Fibroblast of mammary gland (primary cell): ENCODE measurements at places on chromosomes 1 and 21.
A peak's percentile ranks its signal among the peaks of the same experiment; 100 is the strongest.

GRCh38 chr1:156860113-156860627 lies 495 bp upstream of the NTRK1 start:
- DNase-seq: peak; percentile 31

- DNase-seq: no peak
Observed at GRCh38 chr1:228865627-228866330, 130.5 kb downstream of the RHOU start.

- no peak for DNase-seq
Observed at GRCh38 chr1:183051546-183051945, 28.3 kb downstream of the LAMC1 start.

GRCh38 chr21:36526104-36526503 lies 46.2 kb upstream of the CLDN14 start:
- DNase-seq: no peak

DNA sequence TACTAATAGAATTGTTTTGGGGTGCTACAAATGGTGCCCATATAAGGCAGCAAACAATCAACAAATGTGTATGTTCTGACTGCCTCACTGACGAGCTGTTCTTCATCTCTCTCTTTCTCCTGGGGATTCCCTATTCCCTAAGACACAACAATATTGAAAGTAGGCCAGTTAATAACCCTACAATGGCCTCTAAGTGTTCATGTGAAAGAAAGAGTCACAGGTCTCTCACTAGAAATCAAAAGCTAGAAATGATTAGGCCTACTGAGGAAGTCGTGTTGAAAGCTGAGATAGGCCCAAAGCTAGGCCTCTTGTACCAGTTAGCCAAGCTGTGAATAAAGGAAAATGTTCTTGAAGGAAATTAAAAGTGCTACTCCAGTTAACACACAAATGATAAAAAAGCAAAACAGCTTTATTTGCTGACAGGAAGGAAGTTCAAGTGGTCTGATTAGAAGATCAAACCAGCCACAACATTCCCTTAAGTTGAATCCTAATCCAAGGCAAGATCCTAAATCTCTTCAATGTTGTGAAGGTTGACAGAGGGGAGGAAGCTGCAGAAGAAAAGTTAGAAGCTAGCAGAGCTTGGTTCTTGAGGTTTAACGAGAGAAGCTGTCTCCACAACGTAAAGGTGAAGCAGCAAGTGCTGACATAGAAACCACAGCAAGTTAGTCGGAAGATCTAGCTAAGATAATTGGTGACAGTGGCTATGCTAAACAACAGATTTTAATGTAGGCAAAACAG lies 26.3 kb downstream of the ATP2B4 start:
- no peak for DNase-seq

- no peak for DNase-seq
Observed at GRCh38 chr1:227316456-227316855, 1.8 kb downstream of the CDC42BPA start.

DNA sequence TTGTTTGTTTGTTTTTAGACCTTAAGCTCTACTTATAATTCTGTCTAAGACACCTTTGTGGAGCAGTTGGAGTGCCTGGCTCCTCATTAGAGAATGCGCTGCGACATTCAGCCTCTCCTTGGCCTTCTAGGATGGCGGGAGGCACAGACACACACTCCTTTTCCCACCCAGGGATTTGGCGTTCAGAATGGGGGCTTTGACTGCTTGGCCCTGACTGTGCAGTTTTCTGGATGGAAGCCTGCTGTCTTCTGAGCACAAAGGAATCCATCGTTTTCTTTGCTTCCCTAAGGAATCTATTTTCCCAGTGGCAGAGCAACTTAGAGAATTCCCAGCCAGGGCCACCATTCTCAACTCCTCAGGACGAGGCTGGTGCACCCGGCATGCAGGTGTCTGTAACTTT lies 83.6 kb downstream of the GALNT2 start:
- no peak for DNase-seq

- DNase-seq: no peak
Observed at GRCh38 chr1:219985169-219985568, 56.8 kb upstream of the SLC30A10 start.

DNA sequence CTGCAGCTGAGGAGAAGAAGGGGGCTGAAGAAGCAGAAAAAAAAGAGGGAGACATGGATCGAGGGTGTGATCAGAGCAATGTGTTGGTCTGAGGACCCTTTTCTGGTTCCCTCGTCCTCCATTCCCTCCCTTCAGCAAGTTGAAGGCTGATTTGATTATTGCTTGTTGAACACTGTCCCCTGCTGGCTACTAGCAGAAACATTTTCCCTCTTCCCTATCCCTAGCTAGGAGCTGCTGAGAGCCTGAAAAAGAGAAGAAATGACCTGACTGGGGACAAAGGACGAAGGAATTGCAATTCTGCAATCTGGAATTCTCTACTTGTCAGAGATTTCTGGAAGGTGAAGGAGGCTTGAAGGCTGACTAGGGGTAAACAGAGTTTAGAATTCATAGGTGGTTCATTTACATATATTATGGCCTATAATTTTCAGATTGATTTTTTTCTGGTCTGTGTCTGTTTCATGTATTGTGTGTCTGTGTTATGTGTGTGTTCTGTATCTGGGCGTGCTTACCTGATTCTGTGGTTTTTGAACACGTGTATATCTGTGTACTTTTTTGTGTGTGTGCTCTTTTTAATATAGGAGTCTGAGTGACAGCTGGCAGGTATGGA lies 9.8 kb downstream of the NHLH1 start:
- peak; percentile 75 for DNase-seq

GRCh38 chr1:39167632-39168209 lies 36.8 kb upstream of the MACF1 start:
- peak; percentile 53 for DNase-seq

DNA sequence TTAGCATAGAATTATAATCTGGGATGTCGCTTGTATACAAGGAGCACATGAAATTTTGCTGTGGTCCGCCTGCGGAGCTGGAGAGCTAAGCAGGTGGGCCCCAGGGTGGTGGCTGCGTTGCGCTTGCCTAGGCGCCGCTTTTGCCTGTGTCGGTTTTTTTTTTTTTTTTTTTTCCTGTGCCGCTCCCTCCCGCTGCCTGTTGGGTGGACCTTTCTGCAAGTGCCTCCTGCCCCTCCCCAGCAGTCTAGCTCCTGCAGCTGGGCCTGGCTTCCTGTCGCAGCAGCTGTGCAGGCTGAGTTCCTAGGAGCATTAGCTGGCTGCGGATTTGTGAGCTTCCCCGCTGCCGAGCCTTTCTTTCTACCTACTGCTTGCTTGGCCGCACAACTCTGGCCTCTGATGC lies 20.6 kb downstream of the PYHIN1 start:
- DNase-seq: no peak

DNA sequence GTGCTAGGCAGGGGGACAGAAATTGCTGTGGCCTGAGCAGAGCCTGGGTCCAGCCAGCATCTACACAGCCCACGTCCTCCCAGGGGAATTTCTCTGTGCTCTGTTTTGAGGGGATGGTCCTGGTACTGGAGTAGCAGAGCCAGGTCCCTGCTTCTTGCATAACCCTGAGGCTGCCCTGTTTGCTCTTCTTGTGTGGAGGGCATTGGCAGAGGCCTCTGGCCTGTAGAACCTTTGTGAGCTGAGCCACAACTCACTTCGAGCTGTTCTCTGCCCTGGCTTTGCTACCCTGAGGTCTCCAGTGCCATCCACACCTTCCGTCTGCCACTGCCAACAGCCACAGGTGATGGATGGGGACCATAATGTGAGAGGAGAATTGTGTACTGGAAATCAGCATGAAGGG lies 101.9 kb downstream of the KCNJ15 start:
- DNase-seq: no peak

- DNase-seq: peak; percentile 71
Observed at GRCh38 chr1:43144237-43144636, 27.9 kb downstream of the EBNA1BP2 start.

- DNase-seq: peak; percentile 75
Observed at GRCh38 chr21:41442481-41443186, 16.6 kb downstream of the MX1 start.

GRCh38 chr21:26055841-26056264 lies 114.7 kb downstream of the APP start:
- DNase-seq: peak; percentile 23

- peak; percentile 7 for DNase-seq
Observed at GRCh38 chr1:227947386-227947675, 401 bp downstream of the WNT9A start.

- DNase-seq: no peak
Observed at GRCh38 chr1:112990271-112990670, 34.3 kb upstream of the SLC16A1 start.

- no peak for DNase-seq
Observed at GRCh38 chr21:42404539-42404938, 837 bp downstream of the UBASH3A start.

DNA sequence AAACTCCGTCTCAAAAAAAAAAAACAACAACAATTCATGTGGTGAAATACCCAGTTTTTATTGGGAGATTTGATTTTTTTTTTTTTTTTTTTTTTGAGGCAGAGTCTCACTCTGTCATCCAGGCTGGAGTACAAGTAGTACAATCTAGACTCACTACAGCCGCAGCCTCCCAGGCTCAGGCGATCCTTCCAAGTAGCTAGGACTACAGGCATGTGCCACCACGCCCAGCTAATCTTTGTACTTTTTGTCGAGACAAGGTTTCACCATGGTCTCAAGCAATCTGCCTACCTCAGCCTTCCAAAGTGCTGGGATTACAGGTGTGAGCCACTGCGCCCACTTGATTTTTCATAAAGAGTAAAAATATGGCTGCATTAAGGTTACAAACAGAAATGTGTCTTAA lies 15.4 kb downstream of the FAM76A start:
- no peak for DNase-seq

GRCh38 chr1:201164645-201165044 lies 10.4 kb upstream of the TMEM9 start:
- DNase-seq: peak; percentile 61

- DNase-seq: no peak
Observed at GRCh38 chr1:28796352-28797211, 15.4 kb upstream of the OPRD1 start.

- DNase-seq: peak; percentile 24
Observed at GRCh38 chr1:43750083-43750482, 42.7 kb downstream of the ST3GAL3 start.

GRCh38 chr1:32618673-32619221 lies 31.6 kb downstream of the ZBTB8OS start:
- DNase-seq: peak; percentile 24

DNA sequence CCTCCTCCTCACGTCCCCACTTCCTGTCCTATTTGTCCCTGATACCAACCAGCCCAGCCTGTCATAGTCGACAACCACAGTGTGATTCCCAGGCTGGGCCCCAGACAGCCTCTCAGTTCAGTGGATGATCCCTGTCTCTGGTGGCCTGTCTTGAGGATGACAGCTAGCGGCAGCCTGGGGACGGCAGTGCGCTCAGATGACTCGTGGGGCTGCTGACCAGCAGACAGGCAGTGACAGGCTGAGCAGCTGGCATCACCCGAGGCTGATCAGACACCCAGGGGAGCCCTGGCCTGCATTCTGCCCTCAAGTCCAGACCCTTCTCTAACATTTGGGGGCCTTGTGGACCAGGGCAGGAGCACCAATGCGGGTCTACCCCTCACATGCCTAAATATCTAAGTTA lies 21.0 kb downstream of the NKAIN1 start:
- DNase-seq: no peak

DNA sequence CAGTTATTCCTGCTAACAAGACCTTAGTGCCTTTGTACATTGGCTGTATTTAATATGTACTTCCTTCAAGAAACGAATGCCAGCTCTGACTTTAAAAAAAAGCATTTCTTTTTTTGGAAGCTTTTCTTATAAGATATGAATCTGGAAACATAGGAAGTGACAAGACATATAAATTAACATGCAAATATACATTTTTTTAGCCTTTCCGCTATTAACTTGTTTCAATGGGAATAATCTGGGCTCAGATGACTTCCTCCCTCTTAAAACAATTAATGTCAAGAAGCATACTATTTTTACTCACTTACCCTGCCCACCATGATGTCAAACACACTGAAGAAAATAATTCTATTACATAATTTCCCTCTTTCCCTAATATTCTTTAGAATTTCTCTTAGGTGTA lies 1.4 kb downstream of the DENND1B start:
- no peak for DNase-seq

DNA sequence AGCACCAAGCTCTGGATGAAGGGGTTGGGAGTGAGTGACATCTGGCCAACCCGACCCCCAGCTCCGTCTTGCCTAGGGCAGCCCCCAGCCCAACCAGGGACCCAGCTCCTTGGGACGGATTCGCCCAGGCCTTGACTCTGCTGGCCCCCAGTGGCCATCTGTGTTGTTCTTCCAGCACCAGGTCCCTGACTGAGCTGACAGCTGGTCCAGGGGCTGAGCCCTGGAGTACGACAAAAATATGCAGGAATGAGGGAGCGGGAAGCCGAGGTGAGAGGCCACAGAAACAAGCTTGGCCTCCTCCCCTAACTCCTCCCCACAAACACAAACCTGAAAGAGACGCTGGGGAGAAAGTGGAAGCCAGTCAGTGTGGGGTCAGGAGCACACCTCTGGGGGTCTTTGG lies 55.0 kb upstream of the PAX7 start:
- no peak for DNase-seq
